Esophagus mucosa (tissue), 1 donor: ENCODE measurements at places on chromosomes 7 and 10. TPM values are rescaled to one million over a fixed set of nuclear protein-coding genes. Genes with fewer than 3 reads are reported as not detected.

GRCh38 chr10:27100813-27101347 is 586 bp upstream of the ANKRD26 start:
- no peak for ATAC-seq

- no peak for ATAC-seq
These were observed 41.4 kb upstream of the GHITM start for GRCh38 chr10:84097787-84098353.

DNA sequence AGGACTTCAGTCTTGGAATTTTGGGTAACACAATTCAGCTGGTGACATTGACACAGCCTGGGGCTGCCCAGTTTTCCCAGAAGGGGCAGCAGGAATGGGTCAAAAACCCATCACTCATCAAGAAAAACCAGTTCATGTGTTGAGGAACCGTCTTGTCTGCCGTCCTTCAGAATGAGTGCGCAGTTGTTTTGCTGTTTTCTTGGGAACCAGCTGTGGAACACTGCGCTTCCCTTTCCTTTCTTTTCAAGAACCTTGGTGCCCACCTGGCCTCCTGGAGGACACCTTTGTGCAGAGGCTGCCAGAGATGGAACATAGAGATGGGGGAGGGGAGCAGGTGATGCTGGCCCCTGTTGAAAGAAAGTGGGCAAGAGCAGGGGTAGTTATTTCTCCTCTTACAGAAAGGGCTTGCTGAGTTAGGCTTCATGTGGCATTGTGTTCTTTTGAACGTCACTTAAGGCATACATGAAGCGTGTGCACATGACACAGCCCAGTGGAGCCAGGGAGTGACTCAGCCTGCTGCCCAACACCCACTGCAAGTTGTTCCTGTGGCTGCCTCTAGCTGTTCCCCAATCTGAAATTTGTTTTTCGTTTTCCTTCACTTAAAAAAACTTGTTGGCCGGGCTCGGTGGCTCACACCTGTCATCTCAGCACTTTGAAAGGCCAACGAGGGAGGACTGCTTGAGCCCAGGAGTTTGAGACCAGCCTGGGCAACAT is 87.4 kb upstream of the TNS3 start:
- ATAC-seq, result peak; percentile 93

GRCh38 chr10:67033878-67034277 is 108.0 kb downstream of the LRRTM3 start:
- no peak for ATAC-seq

DNA sequence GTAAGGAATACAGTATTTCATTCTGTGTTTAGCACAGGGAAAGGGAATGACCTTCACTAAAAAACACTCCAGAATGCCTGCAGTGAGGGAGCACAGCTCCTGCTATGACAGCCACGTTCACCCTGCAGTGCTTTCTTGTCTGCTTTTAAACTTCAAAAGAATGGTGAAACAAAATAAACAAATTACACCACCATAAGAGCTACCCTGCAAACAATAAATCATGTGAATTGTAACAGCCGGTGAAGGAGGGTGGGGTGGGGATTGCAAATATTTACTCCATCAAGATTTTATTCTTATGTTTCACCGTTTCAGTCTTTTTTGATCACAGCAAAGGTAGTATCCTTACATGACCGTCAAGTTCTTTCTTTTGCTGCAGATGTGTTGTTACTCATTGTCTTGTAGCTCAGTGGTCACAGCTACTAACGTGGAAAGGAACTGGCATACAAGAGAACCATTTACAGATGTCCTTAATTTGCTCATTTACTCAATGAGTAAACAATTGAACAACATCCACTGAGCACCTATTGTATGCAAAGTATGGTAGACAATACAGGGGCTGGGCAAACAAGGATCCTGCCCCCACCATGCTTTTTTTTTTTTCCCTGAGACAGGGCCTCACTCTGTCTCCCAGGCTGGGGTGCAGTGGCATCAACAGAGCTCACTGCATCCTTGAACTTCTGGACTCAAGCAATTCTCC is 4.1 kb upstream of the CHN2 start:
- no peak for ATAC-seq

The PAPOLB gene
- total RNA-seq, result not detected

The WNT8B gene
- not detected for total RNA-seq

DNA sequence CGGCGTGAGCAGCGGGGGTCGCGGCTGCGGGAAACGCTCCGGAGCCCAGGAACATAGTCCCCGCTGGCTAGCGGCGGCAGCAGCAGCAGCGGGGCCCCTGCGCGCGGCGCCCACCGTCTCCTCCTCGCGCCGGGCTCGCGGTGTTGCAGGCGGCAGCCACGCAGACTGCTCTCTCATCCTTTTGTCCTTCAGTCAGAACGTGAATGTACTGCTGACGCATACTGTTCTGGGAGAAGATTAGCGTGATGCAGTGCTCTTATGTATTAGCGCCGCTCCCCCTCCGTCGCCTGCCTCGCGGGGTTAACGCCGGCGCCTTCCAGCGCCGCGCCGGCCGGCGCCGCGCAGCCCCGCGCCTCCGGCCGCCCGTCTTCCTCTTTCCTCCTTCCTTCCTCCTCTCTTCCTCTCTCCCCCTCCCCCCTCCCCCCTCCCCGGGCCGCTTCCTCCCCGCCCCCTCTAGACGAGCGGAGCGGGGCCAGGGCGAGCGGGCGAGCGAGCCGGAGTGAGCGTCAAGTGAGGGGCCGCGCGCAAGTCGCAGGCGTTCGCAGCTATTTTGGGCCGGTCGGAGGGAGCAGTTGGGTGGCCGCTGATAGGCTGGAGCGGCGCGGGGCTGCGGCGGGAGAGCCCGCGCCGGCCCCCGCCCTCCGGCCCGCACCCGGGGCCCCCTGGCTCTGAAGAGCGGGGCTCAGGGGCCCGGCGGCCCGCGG is 816 bp upstream of the LRRC4 start:
- peak; percentile 86 for ATAC-seq

- ATAC-seq, result peak; percentile 42
These were observed 80.9 kb downstream of the ABLIM1 start for GRCh38 chr10:114577133-114577532.

The SPAG6 gene
- total RNA-seq, result not detected

GRCh38 chr10:62577666-62578291 is 203.6 kb downstream of the ZNF365 start:
- ATAC-seq, result no peak

DNA sequence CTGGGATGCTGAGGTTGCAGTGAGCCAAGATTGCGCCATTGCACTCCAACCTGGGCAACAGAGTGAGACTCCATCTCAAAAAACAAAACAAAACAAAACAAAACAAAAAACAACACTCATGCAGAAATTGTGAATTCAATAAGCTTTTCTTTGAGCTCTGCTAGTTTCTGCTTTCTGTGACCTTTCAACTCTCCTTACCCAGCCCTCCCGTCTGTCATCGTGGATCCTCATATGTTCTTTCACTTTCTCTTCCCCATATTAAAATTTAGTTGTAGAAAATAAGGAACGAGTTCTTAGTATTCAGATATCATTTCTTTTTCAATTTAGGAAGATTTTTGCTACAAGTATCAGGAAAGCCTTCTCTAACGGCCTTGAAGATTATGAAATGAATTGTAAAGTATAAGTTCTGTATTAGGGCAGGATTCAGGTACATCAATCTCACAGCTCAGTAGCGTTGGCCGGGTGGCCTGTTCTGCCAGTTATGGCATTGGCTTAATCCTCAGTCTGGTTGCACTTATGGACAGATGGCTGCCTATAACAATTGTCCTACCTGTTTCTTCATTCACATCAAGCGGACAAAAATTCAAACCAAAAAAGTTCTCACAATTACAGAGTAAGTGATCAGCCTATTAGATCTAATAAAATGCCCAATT is 1167.0 kb downstream of the SORCS3 start:
- ATAC-seq, result no peak

DNA sequence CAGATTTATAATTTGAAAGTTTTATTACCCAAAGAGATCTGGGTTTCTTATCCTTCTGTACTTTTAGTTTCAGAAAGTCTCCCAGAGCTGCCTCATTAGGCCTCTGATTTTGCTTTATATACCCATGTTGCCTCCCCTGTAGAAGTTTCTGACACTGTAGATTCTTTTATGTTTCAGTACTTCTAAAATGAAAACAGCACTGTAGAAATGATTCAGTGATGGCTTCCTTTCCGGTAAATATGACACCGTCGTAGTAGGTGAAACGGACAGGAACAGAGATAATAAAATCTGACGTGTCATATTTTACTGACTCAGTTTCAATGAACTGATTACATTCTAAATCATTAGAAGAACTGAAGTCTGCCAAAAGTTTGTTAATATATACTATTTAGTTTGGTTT is 272.7 kb downstream of the TWIST1 start:
- ATAC-seq, result no peak
